Frontal cortex (tissue), 4 donors: ENCODE measurements at places on chromosomes 3 and 15.

GRCh38 chr3:177563243-177563780 is 366.0 kb upstream of the TBL1XR1 start:
- DNase-seq: no peak

DNA sequence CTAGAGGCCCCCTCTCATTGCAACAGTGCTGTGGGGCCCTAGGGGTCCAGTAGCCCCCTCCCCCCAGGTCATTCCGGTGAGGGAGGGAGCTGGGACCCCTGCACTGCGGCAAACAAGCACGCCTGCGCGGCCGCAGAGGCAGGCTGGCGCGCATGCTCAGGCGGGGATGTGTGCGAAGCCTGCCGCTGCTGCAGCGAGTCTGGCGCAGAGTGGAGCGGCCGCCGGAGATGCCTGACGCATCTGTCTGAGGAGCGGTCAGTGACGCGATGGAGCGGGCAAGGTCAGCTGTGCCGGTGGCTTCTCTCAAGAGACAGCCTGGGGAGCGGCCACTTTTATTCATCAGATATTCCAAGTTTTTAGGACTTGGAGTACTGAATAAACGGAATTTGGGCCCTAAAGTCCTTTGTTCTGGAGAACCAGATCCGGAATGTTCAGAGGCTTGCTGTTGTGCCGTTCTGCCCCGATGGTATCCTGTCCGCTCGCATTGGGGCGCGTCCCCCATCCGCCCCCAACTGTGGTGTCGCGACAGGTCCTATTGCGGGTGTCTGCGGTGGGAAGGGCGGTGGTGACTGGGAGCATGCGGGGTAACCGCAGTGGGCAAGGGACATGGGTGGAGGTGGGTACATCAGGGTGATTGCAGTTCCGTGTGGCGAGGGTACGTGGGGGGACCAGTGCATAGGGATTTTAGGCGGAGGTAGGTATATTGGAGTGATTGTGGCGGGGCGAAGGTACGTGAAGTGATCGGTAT is at the start of the genes SNRPN and SNURF:
Gene SNRPN (plus strand): TSS at position 205 of the 748 bp plus-strand sequence. CDS start 19,467 bp downstream, outside the sequence.
Gene SNURF (plus strand): TSS at position 205 of the 748 bp plus-strand sequence. CDS start 62 bp downstream, at position 267.
- peak; percentile 25 for DNase-seq

DNA sequence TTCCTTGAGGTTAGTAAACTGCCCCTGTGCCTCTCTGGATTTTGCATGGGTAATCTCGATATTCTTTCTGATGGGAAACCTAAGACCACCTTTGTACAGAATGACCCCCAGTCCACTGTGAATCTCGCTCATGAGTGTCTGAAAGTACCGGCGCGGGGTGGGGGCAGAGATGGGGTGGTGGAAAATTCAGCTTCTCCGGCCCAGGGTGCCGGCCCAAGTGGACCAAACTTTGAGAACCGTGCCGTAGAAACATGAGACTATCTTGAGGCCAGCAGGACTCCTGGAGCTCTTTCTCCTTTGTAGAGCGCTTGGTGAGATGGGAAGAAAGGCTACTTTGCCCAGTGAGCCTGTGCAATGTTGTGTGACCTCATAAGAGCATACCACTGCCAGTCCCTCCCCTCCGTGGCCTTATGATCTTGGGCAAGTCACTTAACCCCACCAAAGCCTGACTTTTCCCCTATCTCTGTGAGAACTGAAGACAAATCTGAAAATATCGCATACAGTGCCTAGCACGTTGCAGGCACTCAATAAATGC is 40.4 kb upstream of the VEPH1 start:
- DNase-seq: no peak

DNA sequence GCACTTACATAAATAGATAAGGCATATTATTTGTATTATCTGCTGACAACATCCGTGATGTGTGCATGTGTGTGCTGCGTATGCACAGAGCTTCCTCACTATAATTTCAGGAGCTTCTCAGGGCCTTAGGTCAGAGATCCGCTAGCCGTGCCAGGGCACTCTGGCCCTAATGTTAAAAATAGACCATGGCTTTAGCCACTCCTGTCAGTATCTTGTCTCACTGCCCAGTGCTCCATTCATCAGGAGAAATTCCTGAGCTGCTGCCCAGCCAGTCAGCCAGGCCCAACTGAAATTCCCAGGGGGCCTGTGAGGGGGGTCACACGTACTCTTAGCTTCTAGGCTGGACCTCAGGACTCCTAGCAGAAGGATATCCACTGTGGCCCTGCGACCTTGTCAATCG is 70.0 kb upstream of the ABHD2 start:
- DNase-seq: no peak

DNA sequence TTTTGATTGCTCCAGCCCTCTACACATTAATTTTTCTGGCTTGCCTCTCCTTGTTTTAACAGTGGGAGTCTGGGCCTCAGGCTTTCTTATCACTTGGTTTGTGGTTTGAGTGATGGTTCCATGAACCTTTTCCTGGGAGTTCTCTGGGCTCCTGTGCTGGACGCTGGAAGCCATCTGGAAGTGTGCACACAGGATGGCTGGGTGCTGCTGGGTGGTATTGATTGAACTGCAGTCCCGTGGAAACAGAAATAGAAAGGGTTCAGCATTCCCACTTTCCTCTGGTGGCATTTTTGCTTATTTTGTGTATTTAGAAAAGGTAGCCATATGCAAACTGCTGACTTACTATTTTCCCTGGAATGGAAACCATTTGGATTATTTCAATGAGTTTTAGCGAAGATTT is 25.6 kb downstream of the MITF start:
- no peak for DNase-seq

DNA sequence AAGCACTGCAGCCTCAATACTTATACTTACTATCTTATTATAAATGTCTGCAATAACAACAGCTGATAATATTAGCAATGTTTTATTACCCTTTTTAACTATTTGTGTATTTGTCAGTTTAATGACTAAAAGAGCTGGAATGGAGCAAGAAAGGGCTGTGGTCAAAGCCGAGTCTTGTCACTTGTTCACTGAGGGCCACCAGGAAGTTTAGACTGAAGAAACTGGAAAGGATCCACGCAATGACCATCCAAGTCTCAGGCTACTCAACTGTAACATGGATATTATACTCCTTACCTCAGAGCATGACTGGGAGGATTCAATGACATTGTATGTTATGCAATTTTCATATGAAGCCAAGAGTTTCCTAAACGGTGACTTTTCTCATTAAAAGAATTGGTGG is 90.4 kb downstream of the TJP1 start:
- no peak for DNase-seq

DNA sequence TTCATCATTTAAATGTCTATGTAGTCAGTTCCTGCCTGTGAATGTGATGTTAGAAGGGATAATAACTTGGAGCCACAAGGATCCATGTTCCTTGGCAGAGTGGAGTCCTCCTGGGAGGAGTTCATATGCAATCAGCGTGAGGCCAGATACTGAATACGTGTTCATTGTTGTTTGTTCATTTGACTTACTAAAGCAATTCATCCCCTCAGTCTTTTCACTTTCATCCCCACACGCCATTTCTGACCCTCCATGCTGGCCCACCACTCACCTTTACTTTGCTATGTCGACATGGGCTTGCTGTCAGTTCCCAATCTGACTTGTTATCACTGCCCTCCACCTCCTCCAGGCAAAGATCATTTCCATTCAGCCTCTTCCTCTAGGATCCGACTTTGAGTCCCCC is 91.8 kb downstream of the SSR3 start:
- DNase-seq: no peak

- DNase-seq: no peak
Measured at GRCh38 chr15:66715181-66715624, 13.2 kb downstream of the SMAD6 start.

GRCh38 chr3:188271226-188271914 is 117.4 kb downstream of the LPP start:
- no peak for DNase-seq

DNA sequence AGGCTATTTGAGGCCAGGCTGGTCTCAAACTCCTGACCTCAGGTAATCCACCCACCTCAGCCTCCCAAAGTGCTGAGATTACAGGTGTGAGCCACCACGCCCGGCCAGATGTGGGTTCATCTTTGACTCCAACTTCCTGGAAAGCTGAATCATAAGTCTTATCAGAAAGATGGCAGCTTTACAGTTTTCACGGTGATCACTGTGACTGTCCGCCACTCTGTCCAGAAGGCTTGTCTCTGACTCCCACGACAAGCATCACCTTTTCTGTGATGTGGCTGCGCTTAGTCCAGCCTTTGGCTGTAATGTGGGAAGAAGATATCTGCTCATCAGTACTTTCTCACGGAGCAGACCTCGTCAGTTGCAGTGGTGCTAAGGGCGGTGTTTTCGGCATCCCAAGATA is 527.7 kb downstream of the GABRG3 start:
- DNase-seq: no peak

- no peak for DNase-seq
Measured at GRCh38 chr15:70486451-70487386, 276.6 kb downstream of the UACA start.
